ENCODE measurements at places on chromosomes 2 and 18. TPM values are rescaled to one million over a fixed set of nuclear protein-coding genes. Genes with fewer than 3 reads are reported as not detected.

Gene DIPK1C
- not detected for total RNA-seq

DNA sequence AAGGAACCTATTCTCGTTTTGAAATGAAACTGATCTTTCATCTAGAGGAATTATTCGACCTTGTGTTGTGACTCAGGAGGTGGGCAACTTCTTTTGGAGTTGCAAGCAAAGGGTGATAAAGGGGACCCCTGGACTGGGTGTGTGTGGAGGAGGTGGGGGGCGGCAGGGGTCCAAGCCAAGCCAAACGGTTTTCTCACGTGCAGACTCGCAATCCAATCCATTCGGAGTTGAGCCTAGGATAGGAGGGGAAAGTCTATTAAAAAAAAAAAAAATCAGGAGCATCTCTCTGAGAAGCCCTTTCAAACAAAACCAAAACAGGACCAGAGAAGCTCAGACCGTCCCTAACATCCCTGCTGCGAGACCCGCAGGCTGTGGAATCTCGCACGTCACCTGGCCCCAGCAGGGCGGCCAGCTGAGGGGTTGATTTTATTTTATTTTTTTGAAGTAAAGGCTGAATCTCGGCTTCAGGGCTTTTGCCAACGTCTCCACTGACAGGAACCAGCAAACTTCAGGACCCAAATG, 3.7 kb upstream of the ZEB2 start:
- H3K4me3 ChIP-seq: peak overlapping the region; percentile 71
- DNase-seq: no peak
- no peak overlapping the region for H3K27ac ChIP-seq
- no peaks in the 10 kb centered on the region for H3K36me3 ChIP-seq

- H3K36me3 ChIP-seq: peaks cover 8% of the 10 kb centered on the region
- H3K27ac ChIP-seq: no peak overlapping the region
- H3K27me3 ChIP-seq: no peaks in the 10 kb centered on the region
- no peak overlapping the region for H3K4me3 ChIP-seq
These were observed 82.0 kb downstream of the SGPP2 start for GRCh38 chr2:222506230-222506935.

Gene VAMP8
- 106 TPM for total RNA-seq

Gene ZNF804A
- not detected for total RNA-seq

- DNase-seq: no peak
- peaks cover 18% of the 10 kb centered on the region for H3K4me1 ChIP-seq
- no peak overlapping the region for H3K4me3 ChIP-seq
- H3K27ac ChIP-seq: peak overlapping the region; percentile 27
These were observed 45.8 kb upstream of the PDK1 start for GRCh38 chr2:172510088-172510487.

Gene CERKL
- total RNA-seq: 0.07 TPM

DNA sequence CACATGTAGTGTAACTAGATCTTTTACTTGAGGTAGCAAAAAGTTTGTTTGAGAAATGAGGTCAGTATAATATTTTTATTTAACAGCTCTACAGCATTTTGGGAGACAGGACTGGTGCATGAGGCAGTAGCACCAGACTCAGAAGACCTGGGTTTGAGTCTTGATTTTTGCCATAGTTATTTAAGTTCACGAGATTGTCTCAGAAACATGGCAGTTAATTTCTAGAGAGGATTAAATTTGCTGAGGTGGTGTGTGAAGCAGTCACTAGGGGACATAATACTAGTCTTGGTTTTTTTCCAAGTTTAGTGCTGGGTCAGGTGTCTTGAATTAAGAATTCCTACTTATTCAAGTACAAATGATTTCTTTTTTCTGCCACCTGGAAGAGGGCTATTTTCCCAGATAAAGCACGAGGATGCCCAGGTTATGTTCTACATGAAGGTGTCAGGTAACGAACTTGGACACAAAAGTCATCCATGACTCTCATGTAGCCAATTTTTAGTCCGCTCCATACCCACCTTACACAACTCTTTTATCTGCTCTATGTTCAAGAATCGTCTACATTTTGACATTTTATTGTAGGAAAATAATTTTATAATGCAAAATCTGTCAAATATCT, 1.4 kb downstream of the MARCHF7 start:
- no peaks in the 10 kb centered on the region for H3K27me3 ChIP-seq
- no peak for DNase-seq
- H3K4me1 ChIP-seq: peaks cover 52% of the 10 kb centered on the region

DNA sequence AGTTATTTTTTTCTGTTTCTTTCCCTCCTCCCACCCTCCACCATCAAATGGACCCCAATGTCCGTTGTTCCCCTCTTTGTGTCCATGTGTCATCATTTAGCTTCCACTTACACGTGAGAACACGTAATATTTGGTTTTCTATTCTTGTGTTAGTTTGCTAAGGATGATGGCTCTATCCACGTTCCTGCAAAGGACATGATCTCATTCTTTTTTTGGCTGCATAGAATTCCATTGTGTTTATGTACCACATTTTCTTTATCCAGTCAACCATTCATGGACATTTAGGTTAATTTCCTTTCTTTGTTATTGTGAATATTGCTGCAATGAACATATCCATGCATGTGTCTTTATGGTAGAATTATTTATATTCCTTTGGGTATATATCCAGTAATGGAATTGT, 91.3 kb upstream of the TNP1 start:
- no peaks in the 10 kb centered on the region for H3K4me1 ChIP-seq
- H3K36me3 ChIP-seq: no peaks in the 10 kb centered on the region
- H3K27me3 ChIP-seq: peaks cover 5% of the 10 kb centered on the region
- no peak overlapping the region for H3K4me3 ChIP-seq
- no peak for DNase-seq

DNA sequence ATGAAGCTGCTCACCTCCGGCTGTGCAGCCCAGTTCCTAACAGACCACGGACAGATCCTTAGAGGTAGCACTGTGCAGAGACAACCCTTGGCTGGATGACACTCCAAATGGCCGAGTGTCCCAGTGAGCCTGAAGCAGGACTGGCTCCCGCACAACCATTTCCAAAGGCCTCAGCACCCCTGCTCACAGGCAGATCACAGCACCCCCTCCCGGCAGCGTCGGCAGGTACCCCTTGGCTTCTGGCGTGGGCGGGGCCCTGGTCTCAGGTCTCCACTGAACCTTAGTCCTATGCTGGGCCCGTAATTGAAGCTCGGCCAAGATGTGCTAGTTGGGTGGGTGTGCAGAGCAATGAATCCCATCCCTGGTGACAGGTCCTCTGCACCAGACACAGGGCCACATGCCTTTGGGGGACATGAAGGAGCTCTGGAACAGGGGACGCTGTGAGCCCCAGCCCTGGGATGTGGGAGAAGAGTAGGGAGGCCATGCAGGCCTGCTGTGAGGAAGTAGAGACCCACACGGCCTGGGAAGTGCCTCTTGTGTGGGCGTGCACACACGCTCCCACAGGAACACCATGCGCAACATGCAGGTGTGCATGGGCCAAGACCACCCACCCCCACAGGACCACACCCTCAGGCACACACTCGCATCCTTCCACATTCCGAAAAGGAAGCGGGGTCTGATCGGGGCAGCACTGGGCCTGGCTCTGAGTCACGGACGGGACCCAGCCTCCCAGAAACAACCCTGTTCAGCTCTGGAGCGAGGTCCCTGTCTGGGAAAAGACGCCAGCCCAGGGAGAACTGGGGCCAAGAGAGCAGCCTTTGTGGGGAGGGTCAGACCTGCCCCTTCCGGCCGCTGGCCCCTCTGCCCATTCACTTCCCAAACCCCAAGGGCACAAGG, 2.8 kb downstream of the DUSP2 start:
- H3K36me3 ChIP-seq: peaks cover 33% of the 10 kb centered on the region
- H3K4me3 ChIP-seq: peak overlapping the region; percentile 97
- peaks cover 40% of the 10 kb centered on the region for H3K4me1 ChIP-seq
- H3K27ac ChIP-seq: peak overlapping the region; percentile 92
- no peaks in the 10 kb centered on the region for H3K27me3 ChIP-seq
- peak; percentile 92 for DNase-seq

Gene RGPD5
- 27.0 TPM for total RNA-seq

Gene PFN4
- not detected for total RNA-seq

Gene SMAD7
- 7.2 TPM for total RNA-seq

DNA sequence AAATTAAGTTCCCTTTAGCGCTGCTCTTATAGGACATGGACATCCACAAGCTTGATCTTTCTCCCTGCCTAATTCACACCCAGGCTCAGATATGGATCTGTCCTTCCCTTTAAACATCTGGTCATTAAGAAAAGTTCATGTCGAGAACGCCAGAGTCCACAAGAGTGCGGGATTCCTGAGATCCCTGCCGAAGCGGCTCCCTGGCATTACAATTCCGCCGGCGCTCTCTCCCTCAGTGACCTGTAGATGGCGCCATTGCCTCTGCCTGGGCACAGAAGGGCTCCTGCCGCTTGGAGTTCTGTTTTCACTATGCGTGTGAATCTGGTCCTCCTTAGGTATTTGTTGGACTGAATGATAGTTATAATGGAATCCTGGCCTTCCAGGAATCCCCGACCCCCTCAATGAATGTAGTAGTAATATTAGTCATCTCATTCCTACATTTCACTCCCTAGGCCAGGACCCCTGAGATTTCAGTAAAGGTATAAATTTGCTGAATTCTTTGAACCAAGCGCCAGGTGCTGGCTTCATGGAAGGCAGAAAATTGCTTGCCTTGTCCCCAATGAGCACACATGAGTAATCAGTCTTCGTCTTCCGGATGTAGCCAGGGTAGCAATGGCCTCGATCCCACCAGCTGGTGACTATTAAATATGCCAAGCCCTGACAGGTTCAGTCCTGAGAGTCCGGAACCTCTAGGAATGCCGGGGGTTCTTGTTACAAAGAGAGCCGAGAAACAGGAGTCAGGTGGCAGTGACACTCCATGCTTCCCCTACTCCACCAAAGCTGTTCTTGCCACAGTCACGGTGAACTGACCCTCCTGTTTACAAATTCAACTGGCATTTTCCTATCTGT, 26.4 kb upstream of the CD207 start:
- peaks cover 2% of the 10 kb centered on the region for H3K4me1 ChIP-seq
- H3K36me3 ChIP-seq: no peaks in the 10 kb centered on the region
- H3K4me3 ChIP-seq: no peak overlapping the region
- peak; percentile 86 for DNase-seq
